HAP-1 (cell line): ENCODE measurements at places on chromosomes 7 and 10.

DNA sequence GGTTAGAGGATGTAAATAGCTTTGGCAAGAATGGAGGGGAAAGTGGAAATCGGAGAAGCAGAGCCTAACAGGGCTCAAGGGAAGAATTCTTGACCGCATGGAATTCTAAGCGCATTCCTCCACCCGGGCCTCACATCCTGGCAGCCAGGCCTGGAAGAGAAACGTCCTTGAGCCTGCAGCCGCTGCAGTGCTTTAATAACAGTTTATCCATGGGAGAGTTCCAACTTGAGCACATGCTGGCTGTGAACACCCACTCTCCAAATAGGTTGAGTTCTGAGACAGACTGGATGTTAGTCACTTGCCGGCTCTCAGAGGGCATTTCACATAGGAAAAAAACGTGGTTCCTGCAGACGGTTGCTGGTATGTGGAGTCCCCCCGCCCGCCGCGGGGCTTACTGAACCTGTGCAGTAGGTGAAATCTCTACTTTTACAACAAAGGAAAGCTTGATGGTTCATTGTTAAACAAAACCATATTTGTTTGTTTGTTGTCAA, 61.4 kb upstream of the STEAP1B start:
- DNase-seq, result peak; percentile 63

- DNase-seq, result no peak
Measured at GRCh38 chr10:121544301-121544869, 53.9 kb downstream of the FGFR2 start.

GRCh38 chr10:91636892-91637291, 4.0 kb upstream of the PPP1R3C start:
- DNase-seq, result no peak

DNA sequence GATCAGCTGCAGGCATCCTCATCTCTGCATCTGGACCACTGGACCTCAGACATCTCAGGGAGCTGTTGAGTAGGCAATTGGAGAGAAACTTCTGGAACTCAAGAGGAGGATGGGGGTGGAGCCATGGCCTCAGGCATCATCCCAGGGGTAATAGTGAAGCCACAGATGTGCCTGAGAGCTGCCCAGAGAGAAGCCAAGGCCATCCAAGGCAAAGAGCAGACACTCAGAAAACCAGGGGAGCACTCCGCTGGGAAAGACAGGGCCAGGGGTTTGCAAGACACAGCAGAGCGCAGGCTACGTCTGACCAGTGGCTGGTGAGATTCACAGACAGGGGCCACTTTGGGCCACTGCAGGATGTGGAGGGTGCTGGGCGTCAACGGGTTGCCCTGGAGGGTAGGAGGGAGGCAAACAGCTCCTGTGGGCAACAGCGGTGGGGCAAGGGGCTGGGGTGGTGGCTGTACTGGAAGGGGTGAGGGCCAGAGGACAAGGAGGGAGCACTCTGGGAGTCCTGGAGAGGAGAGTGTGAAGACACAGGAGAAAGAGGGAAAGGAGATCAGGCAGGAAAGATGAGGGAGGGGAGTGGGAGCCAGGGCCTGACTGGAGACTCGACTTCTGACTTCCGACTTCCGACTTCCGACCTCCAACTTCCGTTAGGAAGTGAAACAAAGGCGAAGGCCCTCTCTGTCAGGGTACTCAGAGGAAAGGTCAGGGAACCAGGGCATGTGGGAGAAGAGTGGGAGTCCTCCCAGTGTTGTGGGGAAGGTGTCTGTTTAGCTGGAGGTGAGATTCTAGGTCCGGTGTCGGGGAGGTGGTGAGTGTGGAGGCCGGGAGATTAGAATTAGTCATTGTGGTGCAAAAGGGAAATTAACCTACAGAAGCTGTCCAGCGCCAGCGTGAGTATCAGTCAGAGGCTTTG, 69.7 kb upstream of the ANTXRL start:
- no peak for DNase-seq

DNA sequence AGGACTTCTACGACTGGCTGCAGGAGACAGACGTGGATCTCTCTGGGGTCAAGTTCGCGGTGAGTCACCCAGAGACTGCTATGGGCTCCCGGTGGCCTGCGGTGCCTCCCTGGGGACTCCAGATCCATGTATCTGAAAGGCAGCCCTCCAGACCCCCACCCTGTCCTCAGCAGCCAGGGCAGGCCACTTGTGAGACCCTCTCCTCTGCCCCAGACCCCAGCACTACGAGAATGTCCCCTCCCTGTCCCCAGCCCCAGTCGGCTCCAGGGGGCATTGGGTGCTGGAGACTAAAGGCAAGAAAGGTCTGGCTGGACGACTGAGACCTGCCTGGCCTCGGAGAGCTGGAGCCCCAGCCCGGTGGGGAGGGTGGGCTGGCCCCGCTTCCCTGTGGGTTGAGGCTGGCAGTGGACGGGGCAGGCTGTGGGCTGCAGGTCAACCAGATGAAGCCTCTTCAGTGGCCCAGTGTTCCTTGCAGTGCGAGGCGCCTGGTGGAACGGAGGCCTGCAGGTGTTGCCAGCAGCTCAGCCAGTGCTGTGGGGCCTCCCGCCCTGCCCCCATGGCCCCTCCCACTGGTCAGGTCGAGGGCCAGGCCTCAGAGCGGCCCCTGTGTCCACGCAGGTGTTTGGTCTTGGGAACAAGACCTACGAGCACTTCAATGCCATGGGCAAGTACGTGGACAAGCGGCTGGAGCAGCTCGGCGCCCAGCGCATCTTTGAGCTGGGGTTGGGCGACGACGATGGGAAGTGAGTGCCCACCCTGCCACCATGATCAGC, 13.8 kb downstream of the TMEM120A start:
- no peak for DNase-seq

GRCh38 chr7:96723622-96724021, 14.0 kb upstream of the SEM1 start:
- DNase-seq, result no peak

DNA sequence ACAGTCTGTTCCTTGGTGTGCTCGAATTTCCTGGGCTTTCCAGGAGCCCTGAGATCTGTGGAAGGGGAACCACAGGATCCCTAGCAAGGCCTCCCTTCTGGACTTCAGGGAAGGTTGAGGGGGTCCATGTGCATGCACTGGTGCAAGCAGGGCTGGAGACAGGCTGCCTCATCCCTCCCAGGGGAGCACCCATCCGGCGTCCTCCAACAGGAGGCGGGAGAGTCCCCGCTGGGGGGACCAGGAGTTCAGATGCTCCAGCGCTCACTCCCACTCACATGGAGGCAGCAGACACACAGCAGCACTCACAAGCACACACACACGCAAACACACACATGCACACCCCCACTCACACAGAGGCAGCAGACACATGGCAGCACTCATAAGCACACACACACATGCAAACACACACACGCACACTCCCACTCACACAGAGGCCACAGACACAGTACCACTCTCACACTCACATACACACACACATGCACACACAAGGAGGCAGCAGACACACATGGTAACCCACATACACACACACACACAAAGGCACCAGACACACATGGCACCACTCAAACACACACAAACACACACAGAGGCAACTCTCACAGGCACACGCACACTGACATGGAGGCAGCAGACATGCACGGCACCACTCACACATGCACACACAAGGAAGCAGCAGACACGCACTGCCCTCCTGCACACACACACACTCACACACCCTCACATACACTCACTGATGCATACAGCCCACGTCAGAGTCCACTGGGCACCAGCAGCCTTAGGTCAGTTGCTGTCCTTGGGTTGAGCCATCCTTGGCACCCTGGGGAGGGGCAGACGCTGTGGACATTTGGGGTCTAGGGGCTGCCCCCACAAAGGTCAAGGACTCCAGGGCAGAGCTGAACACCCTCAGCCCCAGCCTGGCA, 247.0 kb upstream of the PPP2R2D start:
- no peak for DNase-seq

- DNase-seq, result no peak
Measured at GRCh38 chr10:88125766-88126165, 262.3 kb downstream of the PTEN start.

GRCh38 chr7:73758581-73759138, 11.4 kb downstream of the CLDN3 start:
- DNase-seq, result no peak

DNA sequence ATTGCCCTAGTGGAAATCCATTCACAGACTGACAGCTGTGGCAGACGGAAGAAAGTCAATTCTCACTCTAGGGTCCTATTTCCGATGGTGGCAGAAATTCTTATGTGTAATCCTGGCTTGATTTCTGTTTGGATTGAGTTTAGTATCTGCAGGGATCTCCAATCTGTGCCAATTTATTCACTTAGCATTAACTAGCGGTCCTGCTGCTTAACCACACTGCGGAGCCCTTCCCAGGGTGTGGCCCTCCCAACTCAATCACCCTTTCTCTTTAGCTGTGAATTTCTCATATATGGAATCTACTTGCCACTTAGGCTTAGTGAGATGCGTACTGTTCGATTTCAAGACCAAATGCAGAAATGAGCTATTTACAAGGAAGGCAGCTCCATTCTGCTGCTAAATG, 215.7 kb downstream of the SFMBT2 start:
- DNase-seq, result no peak

- DNase-seq, result no peak
Measured at GRCh38 chr7:137633133-137633532, 213.6 kb downstream of the DGKI start.

DNA sequence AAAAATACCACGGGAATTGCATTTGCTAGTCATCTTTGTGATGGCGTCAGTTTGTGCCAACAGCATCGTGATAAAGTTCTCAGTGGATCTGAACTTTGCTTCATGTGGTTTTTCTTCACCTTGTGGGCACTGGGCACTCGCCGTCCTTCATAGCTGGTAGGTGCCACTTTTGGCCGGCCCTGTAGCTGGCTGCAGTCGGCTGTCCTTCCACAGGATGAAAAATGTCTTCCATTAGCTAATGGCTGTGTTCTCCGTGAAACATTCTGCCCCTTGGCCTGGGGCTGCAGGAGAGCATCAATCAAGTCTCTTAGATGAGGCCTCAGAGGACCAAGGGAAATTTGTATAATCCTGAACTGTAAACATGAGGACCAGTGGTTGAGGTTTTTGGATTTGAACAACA, 145.3 kb downstream of the DYNC1I1 start:
- no peak for DNase-seq

DNA sequence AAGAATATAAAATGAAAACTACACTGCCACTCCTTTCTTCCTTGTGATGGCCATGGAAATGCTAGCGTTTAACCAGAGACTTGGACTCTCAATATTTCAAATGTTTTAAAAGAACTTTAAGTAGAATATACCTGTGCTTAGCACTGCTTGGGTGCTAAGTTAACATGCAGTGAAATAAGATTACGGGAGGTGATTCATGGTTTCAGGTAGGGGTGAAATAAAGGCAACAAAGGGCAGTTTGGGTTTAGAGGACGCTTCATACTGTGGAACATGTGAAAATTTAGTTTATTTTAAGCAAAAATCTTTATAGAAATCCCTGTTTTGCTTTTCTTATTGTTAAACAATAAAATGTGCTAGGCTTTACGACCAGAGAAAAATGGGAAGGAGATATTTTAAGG, 94.0 kb downstream of the PTPRZ1 start:
- DNase-seq, result no peak

DNA sequence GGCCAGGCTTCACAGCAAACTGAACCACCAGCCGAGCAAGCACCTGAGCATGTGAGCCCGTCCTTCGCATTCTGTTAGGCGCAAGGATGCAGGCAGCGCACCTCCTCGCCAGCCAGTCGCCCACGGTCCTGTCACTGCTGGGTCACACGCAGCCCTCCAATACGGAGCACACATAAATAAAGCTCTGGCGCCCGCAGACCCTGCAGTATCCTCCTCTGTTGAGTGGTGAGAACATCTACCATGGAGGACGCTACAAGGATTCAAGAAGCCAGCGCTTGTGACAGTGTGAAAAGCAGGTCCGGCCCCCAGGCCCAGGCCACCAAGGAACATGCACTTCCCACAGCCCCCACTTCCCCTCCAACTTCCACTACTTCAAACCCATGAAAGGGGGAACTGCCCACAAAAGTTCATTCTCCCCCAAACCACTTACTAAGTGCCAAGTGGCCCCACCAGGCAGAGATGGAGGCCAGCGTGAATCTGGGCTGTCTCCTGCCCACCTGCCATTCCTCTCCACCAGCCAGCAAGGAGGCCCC, 34.8 kb downstream of the VOPP1 start:
- DNase-seq, result no peak

- DNase-seq, result no peak
Measured at GRCh38 chr7:134364619-134365037, 47.9 kb upstream of the SLC35B4 start.

DNA sequence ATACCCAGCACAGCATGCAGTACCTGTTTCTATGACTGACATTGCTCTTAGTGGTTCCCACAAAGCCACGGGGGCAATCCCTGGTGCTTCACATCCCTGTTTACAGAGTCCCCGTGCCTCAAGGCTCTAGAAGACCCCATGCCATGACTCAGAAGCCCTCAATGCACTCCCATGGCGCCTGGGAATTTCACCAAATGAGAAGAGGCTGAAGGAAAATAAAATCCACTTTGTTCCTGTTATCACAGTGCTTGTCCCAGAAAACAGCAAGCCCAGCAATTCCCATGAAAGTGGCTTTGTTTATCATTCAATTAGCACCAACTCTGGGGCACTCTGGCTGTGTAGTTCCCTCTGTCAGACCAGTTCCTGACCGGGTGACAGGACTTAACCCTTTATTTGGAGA, 268.3 kb downstream of the TNS3 start:
- no peak for DNase-seq

DNA sequence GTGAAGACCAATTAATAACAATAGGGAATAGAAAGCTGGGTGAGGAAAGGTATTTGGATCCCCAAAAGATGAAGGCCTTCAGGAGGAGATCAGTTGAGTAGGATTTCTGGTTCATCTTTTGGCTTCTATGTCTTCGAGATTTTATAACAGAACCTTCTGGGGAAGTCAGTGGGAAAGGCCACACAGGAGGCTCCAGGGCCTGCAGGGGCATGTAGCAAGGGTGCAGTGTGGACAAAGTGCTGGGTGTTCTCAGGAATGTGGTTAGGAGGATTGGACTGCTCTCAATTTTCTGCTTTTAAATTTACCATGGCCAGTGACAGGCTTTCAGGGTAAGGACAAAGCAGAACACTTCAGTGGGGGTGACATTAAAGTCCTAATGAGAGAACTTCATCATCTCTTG, 378.0 kb downstream of the CCSER2 start:
- DNase-seq, result no peak

- DNase-seq, result no peak
Measured at GRCh38 chr10:65769828-65770227, 1156.0 kb upstream of the LRRTM3 start.

DNA sequence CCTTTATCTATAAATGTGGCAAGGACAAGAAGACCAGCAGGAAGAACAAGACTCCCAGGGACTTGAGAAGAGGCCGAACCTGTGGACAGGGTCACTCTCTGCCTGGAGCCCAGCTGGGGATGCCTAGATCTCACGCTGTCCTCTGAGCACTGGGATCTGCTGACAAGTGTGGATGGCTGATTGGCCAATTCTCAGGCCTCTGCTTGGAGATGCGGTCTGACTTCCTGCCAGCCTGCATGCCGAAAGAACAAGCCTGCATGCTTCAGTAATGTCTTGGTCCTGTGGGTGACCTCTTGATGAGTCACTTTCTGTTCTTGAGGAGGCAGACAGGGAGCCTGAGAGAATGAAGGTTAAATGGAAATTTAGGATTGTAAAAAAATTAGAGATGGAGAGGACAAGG, 84.7 kb downstream of the TMEM178B start:
- no peak for DNase-seq
